ENCODE measurements at places on chromosomes 7 and 10.

- no peak for DNase-seq
Measured at GRCh38 chr10:26212511-26212910, 4.1 kb upstream of the GAD2 start.

DNA sequence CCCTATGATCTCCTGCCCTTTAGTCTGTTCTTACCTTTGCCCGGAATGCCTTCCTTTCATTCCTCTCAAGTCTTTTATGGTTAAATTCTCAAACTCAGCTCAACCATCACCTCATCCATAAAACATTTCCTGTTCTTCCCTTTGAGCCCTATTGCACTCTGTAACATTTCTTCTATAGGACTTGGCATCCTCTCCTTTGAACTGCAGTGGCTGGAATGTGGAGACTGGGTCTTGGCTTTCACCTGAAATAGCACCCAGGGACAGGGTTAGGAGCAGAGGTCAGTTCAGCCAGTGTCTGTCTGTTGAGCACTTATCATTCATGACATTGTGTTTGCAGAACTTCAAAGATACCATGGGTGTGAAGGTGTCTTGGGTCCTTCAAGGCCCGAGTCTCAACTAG lies 7.2 kb downstream of the NFE2L3 start:
- no peak for DNase-seq

DNA sequence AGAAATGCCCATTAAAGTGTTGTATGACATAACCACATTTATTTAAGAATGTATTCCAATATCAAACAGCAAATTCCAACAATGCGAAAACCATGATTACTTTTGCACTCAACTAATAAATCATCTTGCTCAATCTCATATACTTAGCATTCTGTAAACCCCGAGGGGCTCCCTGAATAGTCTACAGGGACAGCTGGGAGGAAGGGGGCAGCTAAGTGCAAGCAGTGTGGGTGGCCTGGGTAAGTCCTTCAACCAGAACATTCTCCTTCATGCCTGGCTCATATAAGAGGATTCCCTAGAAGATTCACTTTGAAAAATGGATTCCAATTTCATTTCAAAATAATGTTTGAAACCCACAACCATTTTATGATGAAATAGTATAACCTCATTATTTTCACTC lies 355.5 kb downstream of the CDC14C start:
- DNase-seq, result no peak

GRCh38 chr10:128863823-128864405 lies 603.1 kb upstream of the MGMT start:
- no peak for DNase-seq

Data from cortex of kidney (tissue), 1 donor.